ENCODE measurements at places on chromosomes 2 and 18.

GRCh38 chr2:211133766-211134165 lies 577.4 kb downstream of the CPS1 start:
- no peak for DNase-seq

DNA sequence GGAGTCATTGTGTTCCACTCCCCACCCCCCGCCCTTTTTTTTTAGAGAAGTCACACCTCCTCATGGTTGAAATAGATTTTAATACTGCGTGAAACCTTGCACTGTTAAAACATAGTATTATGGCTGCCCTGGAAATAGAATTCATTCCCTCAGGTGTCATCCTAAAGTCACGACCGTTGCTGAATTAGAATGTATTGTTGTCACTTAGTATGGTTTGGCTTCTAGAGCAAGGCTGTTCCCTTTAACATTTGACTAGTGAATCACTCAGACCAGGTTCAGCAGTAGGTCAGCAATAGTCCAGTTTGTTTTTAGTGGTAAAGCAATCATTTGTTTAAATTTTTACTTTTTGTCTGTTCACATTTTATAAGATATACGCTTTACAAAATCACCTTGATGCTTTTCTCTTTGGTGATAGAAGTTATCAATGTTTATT lies 1.2 kb downstream of the BABAM2 start:
- no peak for DNase-seq

DNA sequence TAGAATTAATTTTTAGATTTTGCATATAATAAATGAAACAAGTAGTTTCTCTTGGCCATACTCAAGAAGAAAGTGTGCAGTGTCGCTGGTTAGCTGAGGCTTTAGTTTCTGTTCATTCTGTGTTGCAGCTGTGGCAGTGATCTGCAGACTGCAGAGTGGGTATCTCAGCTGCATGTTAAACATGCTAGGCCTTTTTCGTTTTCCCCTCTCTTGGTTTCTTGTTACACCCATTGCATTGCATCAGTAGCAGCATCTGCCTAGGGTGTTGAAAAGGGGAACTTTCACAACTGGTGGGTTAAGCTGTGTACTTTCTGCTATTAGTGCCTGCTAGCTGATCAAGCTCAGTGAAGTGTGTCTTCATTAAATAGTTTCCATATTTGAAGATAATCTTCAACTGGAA lies 51.3 kb downstream of the ACSL3 start:
- no peak for DNase-seq

DNA sequence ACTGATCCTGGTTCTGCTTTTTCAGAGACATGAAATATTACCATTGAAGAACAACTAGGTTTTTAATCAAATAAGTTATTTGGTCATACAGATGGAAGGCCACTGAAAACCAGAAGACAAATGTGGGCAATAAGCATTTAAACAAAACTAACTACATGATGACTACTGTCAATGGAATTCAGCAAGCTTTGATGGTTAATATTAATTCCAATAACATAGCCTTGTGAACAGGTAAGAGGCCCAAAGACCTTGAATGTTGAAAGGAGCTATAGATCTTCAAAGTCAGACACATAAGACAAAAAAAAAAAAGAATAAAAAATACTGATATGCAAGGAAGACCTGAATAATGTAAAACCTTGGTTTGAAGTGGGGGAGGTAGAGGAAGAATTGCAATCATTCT lies 1955.6 kb upstream of the CELF4 start:
- no peak for DNase-seq

DNA sequence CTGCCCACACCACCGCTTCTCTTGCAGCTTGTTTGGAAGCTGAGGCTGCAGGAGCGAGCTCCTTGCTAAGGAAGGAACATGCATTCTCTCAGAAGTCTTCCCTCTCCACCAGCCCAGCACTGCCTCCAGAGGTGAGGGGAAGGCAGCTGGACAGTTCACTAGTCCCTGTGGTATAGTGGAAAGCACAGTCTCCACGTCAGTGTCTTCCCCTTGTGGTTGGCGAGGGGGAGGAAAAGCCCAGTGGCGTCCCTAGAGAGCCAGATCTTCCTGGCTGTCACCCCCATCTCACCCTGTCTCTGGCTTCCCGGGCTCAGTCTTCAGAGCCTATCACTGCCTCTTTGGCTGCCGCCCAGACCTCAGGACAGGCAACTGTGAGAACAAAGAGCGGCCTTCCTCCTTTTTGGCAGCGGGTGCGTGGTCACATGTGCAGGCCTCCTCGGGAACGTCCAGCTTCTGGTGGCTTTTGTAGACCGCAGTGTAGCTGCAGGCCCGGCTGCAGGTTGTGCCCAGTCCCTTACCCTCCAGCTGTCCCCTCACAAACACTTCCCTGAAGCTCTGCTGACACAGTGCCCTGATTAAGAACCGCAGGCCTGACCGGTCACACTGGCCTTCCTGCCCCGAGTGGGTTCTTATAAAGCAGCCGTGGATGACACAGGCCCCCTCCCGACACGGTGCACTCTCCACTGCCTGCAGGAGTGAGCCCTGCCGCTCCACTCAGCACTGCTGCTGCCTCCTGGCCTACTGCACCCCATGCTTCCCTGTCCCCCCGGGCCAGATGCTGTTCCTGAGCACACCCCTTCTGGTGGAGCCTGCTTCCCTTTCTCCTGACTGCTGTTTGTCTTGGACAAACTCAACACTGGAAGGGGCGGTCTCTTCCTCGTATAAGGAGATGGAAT lies 90.9 kb downstream of the RNF144A start:
- no peak for DNase-seq

- DNase-seq: no peak
Measured at GRCh38 chr2:24863641-24864040, 56.4 kb downstream of the ADCY3 start.

DNA sequence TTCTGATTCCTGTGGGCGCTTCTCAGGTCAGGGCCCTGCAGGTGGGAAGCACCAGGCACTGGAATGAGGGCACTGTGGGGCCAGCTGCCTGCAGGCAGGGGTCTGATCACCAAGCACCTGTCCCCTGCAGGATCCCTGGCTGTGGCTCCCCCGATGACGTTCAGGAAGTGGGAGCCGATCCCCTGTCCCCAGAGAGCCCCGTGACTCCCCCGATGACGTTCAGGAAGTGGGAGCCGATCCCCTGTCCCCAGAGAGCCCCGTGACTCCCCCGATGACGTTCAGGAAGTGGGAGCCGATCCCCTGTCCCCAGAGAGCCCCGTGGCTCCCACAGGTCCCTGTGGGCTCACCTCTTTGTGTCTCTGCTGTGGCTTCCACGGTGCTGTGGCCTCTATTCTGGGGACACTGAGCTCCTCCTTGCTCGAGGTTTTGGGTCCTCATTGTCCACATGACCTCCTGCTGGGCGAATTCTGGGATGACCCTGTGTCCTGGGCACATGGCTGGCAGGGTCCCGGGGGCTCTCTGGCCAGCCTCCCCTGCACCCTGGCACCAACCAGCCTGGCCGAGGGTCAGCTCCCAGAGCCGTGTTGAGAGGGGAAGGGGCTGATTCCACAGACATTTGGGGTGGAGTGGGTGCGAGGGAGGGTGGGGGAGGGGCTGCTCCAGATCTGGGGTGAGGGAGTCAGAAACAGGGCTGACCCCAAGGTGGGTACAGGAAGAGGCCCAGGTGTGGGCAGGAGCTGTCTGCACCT lies 4.8 kb downstream of the NEU4 start:
- no peak for DNase-seq

GRCh38 chr2:223712642-223713041 lies 110.5 kb upstream of the SCG2 start:
- DNase-seq: no peak

GRCh38 chr2:102520009-102520408 lies 47.0 kb downstream of the SLC9A4 start:
- peak; percentile 36 for DNase-seq
